Smooth muscle cell of the umbilical artery (primary cell): ENCODE measurements at places on chromosomes 16 and 17. TPM values are rescaled to one million over a fixed set of nuclear protein-coding genes. Genes with fewer than 3 reads are reported as not detected.

The KRT12 gene
- not detected in 2 replicates for total RNA-seq

The KAT7 gene
- total RNA-seq: 19.9 and 37.0 TPM in 2 replicates

The GFAP gene
- 1.5 and 2.0 TPM in 2 replicates for total RNA-seq

The SMIM22 gene
- total RNA-seq: not detected in 2 replicates

The UTS2R gene
- not detected in 2 replicates for total RNA-seq

The ZNF385C gene
- total RNA-seq: not detected in 2 replicates

The PPP1R9B gene
- total RNA-seq: 29.4 and 36.7 TPM in 2 replicates

The SPNS2 gene
- 0.37 and 0.89 TPM in 2 replicates for total RNA-seq

The UNC45B gene
- total RNA-seq: not detected in 2 replicates

The SLC9A5 gene
- total RNA-seq: 1.5 and 2.4 TPM in 2 replicates

The ABCA10 gene
- 0.69 and 1.8 TPM in 2 replicates for total RNA-seq

The GFER gene
- 11.1 and 14.3 TPM in 2 replicates for total RNA-seq

The CCL5 gene
- under 0.01 and 0.14 TPM in 2 replicates for total RNA-seq

The ABCC6 gene
- total RNA-seq: 0.18 and 0.59 TPM in 2 replicates

The C16orf89 gene
- total RNA-seq: not detected in 2 replicates

The KRTAP2-1 gene
- not detected in 2 replicates for total RNA-seq
